T-helper 9 cell (primary cell): ENCODE measurements at places on chromosomes 16 and 17.
A peak's percentile ranks its signal among the peaks of the same experiment; 100 is the strongest.

DNA sequence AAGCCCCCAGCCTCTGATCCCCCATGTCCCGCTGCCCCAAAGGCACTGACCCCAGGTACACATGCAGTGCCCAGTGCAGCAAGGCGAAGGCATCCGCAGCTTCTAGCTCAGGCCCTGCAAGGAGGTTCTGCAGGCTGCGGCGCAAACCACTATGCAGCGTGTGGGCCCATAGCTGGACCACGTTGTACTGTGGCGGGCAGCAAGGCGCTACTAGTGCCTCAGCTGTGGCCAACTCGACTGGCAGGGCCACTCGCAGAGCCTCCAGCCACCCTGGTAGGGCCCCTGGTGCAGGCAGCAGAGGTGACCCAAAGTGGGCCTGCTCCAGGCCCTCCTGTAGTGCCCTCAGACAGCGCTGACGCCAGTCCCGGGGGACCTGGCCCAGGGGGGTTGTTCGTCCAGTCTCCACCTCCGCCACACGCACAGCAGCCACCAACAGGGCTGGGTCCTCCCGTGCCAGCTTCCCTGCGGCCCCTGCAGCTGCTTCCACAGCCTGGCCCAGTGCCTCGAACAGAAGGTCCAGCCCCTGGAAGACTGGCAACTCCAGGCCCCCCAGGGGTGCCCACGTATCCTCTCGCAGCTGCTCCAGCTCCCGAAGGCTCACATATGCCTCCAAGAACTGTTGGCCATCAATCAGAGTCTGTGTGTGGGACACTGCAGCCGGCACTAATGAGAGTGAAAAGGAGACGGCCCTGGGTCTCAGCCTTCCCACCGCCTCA is 2.6 kb downstream of the EXOC3L1 start:
- no peak for DNase-seq

- no peak for DNase-seq
Measured at GRCh38 chr17:75480281-75480680, 23.8 kb downstream of the TMEM94 start.

- no peak for DNase-seq
Measured at GRCh38 chr17:11980813-11981212, 16.5 kb downstream of the ZNF18 start.

DNA sequence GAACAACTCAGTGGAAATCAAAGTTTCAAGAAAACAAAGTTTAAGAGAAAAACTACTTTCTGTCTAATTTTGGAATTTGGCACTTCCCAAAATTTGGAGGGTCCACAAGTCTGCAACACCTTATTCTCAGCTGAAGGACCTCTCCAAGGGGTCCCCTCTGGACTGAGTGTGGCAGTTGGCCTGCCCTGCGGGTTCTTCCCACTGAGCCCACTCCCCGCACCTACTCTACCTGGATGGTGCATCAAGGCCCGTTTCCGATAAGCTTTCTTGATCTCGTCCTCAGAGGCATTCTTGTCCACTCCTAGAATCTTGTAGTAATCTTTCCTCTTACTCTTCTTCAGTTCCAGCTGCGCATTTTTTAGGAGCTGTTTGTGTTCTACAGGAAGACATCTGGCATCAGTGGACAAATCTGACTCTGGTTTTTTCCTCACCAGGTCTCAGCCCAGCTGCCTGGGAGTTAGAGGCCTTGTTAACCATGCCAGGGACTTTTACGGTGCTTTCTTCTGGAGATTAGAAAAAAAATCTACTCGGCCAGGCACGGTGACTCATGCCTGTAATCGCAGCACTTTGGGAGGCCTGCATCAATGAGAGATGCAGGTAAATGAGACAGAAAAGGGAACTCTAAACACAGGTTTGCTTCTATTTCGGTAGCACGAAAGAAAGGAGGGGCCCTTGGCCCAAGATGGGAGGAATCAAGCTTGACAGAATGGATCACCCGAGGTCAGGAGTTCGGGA is 15.6 kb downstream of the CNP start:
- no peak for DNase-seq

DNA sequence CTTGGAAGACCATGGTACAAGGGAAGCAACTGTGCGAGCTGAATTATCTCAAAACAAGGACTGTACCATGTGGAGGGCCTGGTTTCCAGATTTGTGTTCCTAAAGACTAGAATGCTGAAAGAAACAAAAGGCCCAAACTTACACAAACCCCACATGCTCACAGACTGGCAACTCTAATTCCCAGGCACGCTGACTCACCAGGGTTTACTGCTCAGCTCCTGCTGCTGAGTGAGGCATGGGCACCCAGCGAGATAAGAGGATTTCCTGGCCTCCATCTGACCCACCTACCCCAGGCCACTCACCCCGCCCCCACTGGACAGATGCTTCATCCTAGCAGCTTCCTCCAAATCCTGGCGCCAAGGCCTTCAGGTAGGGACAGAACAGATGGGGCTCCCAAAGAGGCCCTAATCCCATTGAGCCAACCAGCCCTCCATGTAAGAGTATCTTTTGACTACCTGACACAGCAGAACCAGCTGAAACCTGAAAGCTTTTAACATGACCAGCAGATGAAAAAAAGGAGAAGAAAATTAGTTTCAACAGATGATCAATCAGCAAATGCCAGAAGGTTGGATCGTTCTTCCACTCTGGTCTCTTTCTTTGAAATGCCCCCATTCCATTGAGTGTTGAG is 33.9 kb downstream of the DCUN1D3 start:
- DNase-seq: no peak

GRCh38 chr16:53732296-53732929 is 28.5 kb downstream of the FTO start:
- DNase-seq: no peak

GRCh38 chr17:56130631-56131030 is 22.6 kb upstream of the ANKFN1 start:
- no peak for DNase-seq

GRCh38 chr17:82941021-82942001 is 101.5 kb upstream of the ZNF750 start:
- no peak for DNase-seq

- no peak for DNase-seq
Measured at GRCh38 chr16:9302072-9302471, 210.6 kb downstream of the HAPSTR1 start.

- no peak for DNase-seq
Measured at GRCh38 chr17:82235775-82236141, 6.9 kb downstream of the SLC16A3 start.

DNA sequence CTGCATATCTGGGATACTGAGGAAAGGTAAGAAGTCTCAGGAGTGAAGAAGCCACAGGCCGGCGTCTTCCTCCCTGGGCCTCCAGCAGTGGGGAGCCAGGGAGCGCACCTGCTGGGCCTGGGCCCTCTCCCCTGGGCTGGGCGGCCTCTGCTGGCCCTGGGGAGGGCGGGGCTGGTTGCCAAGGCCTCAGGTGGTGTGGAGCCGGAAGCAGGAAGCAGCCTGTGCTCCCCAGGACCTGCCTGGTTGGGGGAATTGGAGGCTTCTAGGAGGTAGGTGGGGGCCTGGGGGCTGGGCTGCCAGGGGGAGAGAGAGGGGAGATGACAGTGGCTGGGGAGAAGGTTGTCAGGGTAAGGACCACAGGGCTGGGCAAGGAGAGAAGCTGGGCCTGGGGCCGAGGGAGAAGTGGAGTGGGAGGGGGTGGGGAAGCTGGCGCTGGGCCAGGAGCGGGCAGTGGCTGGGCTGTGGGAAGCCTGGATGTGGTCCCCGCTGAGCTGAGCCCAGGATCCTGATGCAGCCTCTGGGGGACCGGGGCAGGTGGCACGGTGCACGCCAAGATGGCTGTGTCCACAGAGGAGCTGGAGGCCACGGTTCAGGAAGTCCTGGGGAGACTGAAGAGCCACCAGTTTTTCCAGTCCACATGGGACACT is at the start of gene SMIM22:
Gene SMIM22, plus strand, starts transcription at position 189 of the 647 bp plus-strand sequence. Its CDS starts 366 bp downstream, at position 555.
- DNase-seq: no peak

GRCh38 chr16:17510567-17510966 is 39.8 kb upstream of the XYLT1 start:
- DNase-seq: no peak

GRCh38 chr17:72538443-72538842 is 417.6 kb downstream of the SOX9 start:
- no peak for DNase-seq

GRCh38 chr17:34584805-34585416 is 5.5 kb downstream of the TMEM132E start:
- DNase-seq: no peak

DNA sequence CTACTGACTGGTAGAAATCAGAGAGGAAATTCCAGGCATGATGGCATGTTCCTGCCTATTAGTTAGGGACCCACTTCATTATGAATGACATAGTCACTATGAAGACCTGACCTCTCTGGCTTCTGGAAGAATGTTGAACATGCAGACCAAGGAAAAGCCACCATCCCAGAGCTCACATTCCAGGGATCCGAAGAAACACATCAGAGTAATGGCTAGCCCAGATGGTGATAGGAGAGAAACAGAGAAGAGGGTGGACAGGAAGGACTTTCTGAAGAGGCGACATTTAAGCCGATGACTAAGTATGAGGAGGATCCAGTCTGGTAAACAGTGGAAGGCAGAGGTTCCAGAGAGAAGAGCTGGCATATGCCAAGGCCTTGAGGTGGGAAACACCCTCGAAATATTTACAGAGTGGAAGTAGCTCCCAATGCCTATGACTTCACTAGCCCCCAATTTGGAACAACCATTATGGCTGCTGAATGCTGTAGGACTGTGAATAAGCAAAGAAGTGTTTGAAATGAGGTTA is 216.2 kb downstream of the RBFOX1 start:
- no peak for DNase-seq

DNA sequence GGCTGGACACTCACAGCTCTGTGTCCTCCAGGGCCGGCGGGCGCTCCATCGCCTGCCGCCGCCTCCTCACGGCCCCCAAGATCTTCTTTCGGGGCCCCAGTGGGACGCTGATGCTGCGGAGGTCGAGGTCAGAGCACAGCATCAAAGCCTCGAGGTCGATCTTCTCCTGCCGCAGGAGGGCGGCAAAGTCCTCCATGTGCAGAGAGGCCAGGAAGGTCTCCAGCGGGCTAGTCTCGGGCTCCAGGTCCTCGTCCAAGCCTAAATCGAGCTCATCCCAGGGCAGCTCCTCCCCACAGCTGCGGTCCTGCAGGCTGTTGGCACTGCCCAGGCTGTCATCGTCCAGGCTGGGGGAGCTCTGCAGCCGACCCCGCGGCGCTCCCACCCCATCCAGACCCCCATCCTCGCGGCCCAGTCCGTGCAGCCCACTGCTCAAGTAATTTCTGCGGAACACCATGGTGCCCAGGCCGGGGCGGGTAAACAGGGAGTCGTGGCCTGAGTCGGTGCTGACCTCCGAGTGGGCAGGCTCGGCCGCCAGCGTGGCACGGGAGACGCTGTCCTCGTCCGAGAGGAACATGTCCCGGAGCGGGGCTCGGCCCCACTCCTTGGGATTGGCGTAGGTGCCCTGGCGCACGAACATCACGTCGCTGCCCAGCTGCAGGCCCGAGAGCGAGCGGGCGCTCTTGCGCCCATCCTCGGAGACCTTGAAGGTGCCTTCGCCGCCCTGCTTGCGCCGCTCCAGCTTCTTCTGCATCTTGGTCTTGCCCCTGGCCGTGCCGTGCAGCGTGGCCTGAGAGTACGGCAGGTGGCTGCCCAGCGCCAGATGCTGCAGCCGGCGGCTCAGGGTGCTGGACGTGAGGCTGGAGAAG is 3.4 kb downstream of the USH1G start:
- DNase-seq: no peak

DNA sequence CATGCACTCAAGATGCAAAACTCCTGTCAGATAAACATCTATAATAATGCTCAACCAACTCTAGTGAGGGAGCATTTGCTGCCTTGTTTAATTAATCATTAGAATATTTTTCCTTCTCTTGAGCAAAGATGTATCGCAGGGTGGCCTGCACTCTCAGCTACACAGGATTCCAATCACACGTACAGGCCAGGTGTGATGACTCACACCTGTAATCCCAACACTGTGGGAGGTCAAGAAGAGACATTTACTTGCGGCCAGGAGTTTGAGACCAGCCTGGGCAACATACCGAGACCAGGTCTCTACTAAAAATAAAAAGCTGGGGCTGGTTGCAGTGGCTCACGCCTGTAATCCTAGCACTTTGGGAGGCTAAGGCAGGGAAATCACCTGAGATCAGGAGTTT is 49.1 kb downstream of the ARHGAP17 start:
- DNase-seq: no peak

DNA sequence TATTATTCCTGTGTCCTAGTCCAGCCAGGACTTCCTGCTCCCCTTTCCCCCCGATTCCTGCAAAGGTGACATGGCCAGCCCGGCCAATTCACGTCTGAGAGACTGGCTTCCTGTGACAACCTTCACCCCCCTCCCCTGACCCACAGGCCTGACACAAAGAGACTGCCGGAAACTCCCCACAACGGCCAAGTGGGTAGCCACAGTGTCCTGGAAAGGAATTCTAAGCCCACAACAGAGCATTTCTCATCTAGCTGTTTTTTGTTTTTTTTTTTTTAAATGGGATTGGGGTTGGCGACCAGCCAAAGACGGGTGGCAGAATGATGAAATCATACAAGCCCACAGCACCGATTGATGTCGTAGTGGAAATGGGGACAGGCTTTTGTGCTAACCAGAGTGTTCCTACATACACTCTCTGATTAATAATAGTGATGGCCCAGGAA is 2.8 kb upstream of the XAF1 start:
- DNase-seq: no peak

DNA sequence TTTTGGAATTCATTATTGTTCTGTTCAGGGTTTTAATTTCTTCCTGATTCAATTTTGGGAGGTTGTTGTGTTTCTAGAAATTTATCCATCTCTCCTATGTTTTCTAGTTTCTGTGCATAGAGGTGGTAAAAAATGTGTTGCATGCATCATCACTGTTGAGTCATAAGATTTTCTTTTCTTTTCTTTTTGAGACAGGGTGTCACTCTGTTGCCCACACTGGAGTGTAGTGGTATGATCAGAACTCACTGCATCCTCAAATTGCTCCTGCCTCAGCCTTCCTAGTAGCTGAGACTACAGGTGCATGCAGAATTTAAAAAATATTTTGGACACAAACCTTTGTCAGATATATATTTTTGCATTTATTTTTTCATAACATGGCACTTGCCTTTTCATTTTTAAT is 184.8 kb downstream of the BCAS3 start:
- DNase-seq: no peak

DNA sequence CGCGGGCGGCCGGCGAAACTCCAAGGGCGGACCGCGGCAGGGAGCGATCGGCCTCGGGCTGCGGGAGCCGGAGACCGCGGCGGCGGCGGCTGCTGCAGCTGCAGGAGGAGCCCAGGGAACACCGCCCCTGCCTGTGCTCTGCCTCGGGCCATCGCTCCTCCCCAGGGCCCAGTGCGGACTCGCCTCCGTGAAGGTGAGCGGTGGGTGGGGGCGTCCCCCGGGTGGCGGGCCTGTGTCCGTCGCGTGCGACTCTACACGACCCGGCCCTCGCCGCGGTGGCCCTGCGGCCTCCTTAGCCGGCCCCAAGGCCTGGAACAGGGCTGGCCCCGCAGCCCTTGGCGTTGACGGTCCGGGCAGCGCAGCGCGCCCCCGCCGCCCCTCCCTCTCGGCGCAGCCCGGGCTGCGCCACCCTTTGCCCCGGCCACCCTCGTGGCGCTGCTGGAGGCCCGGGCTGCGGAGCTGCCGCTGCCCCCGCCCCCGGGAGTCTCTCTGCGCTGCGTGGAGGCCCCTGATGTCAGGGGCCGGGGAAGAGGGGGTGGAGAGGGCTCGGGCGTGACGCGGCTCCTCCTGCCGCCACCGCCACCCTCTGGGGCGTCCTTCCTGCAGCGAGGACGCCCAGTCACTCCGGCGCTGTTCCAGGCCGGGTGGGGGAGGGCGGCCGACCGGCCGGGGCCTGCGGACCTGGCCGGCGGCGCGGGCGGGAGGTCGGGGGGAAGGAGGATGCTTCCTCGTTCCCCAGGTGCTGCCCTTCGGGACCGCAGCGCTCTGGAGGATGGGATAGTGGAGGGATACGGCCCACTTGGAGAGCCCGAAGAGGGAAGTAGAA is 485 bp downstream of the DYNLL2 start:
- DNase-seq: peak; percentile 59

- DNase-seq: no peak
Measured at GRCh38 chr17:16928406-16929034, 43.4 kb downstream of the TNFRSF13B start.

GRCh38 chr16:24188751-24189318 is 67.3 kb upstream of the CACNG3 start:
- DNase-seq: no peak
